Body of pancreas (tissue), 4 donors: ENCODE measurements at places on chromosomes 6 and 20. TPM values are rescaled to one million over a fixed set of nuclear protein-coding genes. Genes with fewer than 3 reads are reported as not detected.
A peak's percentile ranks its signal among the peaks of the same experiment; 100 is the strongest.

TFAP2A gene
- total RNA-seq = not detected

KIAA1755 gene
- 0.78 TPM for total RNA-seq

SAPCD1 gene
- 2.0 TPM for total RNA-seq

- H3K4me1 ChIP-seq = peaks cover 43% of the 10 kb centered on the region
- no peaks in the 10 kb centered on the region for H3K36me3 ChIP-seq
- no peaks in the 10 kb centered on the region for H3K27me3 ChIP-seq
- no peak overlapping the region for H3K4me3 ChIP-seq
- peak; percentile 41 for DNase-seq
Measured at GRCh38 chr6:156828280-156828703, 51.1 kb downstream of the ARID1B start.

GRCh38 chr6:169993861-169994481 lies 242.5 kb downstream of the ERMARD start:
- DNase-seq = no peak
- H3K4me3 ChIP-seq = no peak overlapping the region
- no peak overlapping the region for H3K27ac ChIP-seq

DNA sequence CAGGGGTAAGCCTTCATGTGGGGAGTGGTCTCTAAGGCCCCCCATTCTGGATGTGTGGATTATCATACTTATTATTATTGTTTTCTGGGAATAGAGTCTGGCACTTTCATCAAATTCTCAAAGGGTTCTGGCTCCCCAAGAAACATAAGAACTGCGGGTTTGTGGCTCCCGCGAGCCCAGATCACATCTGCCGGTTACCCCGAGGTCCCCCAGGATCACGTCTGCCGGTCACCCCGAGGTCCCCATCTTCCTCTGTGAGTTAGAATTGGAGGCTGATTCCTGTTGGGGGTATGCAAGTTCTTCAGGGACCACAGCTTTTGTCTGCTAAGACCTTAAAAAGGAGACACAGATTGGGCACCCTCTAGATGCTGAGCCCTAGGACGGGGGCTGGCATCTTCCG lies 116.7 kb upstream of the FRMD1 start:
- H3K36me3 ChIP-seq = no peaks in the 10 kb centered on the region
- DNase-seq = no peak
- no peak overlapping the region for H3K4me3 ChIP-seq
- H3K4me1 ChIP-seq = peaks cover 30% of the 10 kb centered on the region
- peak overlapping the region; percentile 60 for H3K27ac ChIP-seq
- H3K27me3 ChIP-seq = peaks cover 8% of the 10 kb centered on the region

DNA sequence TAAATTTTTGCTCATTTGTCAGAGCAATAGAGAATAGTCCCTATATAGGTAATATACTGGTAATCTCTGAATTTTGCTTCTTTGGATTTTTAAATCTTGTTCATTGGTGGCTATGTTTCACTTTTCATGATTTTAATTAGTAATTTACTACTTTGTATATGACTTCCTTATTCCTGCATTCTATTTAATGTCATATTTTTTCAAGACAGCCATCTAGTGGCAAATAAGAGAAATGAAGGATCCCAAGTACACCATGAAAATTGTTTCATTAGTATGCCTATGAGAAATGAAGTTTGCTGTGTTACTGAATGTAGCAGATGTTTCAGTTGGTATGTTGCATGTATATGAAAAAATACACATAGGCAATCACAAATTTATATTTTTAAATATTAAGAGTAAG lies 82.4 kb downstream of the ZNF292 start:
- H3K4me1 ChIP-seq = peaks cover 4% of the 10 kb centered on the region
- no peak overlapping the region for H3K4me3 ChIP-seq
- DNase-seq = no peak
- no peaks in the 10 kb centered on the region for H3K36me3 ChIP-seq
- H3K27ac ChIP-seq = no peak overlapping the region
- no peaks in the 10 kb centered on the region for H3K27me3 ChIP-seq

GRCh38 chr20:38201356-38201755 lies 36.3 kb upstream of the TGM2 start:
- H3K27me3 ChIP-seq = no peaks in the 10 kb centered on the region
- H3K4me3 ChIP-seq = no peak overlapping the region
- no peaks in the 10 kb centered on the region for H3K4me1 ChIP-seq
- no peak overlapping the region for H3K27ac ChIP-seq
- DNase-seq = no peak
- no peaks in the 10 kb centered on the region for H3K36me3 ChIP-seq

- H3K27ac ChIP-seq = no peak overlapping the region
- no peaks in the 10 kb centered on the region for H3K27me3 ChIP-seq
- no peaks in the 10 kb centered on the region for H3K4me1 ChIP-seq
- no peak for DNase-seq
Measured at GRCh38 chr20:51444922-51445438, 97.5 kb downstream of the NFATC2 start.
